ENCODE measurements at places on chromosomes 2 and 18.
A peak's percentile ranks its signal among the peaks of the same experiment; 100 is the strongest.

DNA sequence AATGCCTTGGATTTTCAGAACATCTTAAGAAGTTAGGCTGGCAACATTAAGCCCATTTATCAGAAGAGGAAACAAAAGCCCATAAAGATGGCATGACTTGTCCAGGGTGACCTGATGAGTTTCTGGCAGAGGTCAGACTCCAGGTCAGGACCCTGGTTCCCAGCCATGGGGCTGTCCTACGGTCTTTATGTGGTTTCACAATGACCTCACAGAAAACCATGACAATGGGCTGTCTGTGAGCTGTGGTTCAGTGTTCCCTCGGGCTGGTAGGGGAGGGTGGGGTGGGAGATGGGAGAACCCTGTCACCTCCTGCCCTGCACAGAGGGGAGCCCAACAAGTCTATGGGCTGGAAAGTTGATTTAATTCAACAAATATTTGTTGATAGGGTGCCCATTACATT lies 101.8 kb downstream of the LOXHD1 start:
- H3K27me3 ChIP-seq, result no peaks in the 10 kb centered on the region
- H3K27ac ChIP-seq, result no peak overlapping the region
- DNase-seq, result no peak
- H3K4me1 ChIP-seq, result no peaks in the 10 kb centered on the region
- H3K4me3 ChIP-seq, result no peak overlapping the region

- H3K4me1 ChIP-seq, result no peaks in the 10 kb centered on the region
- H3K36me3 ChIP-seq, result no peaks in the 10 kb centered on the region
- H3K4me3 ChIP-seq, result no peak overlapping the region
- DNase-seq, result no peak
- no peak overlapping the region for H3K27ac ChIP-seq
Measured at GRCh38 chr2:156505696-156506095, 69.5 kb downstream of the GPD2 start.

DNA sequence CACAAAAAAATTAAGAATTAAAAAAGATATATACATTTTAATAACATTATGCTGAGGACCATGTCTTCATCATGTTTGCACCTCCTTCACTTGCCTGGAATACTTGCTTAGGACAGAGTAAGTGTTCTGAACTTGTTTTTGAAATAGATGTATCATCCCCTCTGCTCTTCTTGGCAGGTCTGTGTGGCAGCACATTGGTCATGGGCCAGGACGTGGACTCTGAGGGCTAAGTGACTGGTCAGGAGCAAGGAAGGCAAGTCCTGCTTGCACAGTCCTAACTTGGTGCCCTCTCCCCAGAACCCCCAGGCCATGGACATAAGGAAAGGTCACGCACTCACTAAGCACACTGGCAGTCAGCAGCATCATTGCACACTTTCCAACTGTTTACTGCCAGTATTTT lies 95.8 kb downstream of the PTPRM start:
- H3K27ac ChIP-seq, result no peak overlapping the region
- peaks cover 21% of the 10 kb centered on the region for H3K4me1 ChIP-seq
- no peaks in the 10 kb centered on the region for H3K27me3 ChIP-seq
- no peaks in the 10 kb centered on the region for H3K36me3 ChIP-seq
- H3K4me3 ChIP-seq, result no peak overlapping the region
- no peak for DNase-seq

DNA sequence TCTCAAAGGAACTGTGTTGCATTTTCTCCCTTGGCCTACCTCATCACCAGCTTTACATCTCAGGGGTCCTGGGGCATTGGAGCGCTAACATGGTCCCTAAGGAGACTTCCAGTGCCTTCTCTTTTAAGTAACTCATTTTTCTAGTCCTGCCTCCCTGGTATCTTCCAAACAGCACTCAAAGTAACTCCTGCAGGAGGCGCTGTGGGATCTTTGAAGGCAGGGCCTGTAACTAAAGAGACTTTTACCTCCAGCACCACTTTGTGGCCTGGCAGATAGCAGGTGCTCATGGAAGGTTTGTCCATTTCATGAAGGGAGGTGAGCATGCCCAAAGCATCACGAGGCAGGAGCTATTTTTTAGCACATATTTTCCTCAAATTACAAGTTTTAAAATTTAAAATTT lies 411.0 kb upstream of the GYPC start:
- no peak overlapping the region for H3K27ac ChIP-seq
- no peaks in the 10 kb centered on the region for H3K27me3 ChIP-seq
- peak; percentile 29 for DNase-seq
- no peak overlapping the region for H3K4me3 ChIP-seq
- peaks cover under 1% of the 10 kb centered on the region for H3K4me1 ChIP-seq

GRCh38 chr2:84383271-84383670 lies 75.8 kb downstream of the SUCLG1 start:
- no peak for DNase-seq
- H3K27me3 ChIP-seq, result no peaks in the 10 kb centered on the region
- no peak overlapping the region for H3K4me3 ChIP-seq
- no peaks in the 10 kb centered on the region for H3K4me1 ChIP-seq

- H3K4me3 ChIP-seq, result no peak overlapping the region
- no peak for DNase-seq
- H3K27me3 ChIP-seq, result no peaks in the 10 kb centered on the region
- H3K36me3 ChIP-seq, result no peaks in the 10 kb centered on the region
- H3K27ac ChIP-seq, result no peak overlapping the region
Measured at GRCh38 chr2:125095826-125096225, 1070.7 kb downstream of the CNTNAP5 start.

DNA sequence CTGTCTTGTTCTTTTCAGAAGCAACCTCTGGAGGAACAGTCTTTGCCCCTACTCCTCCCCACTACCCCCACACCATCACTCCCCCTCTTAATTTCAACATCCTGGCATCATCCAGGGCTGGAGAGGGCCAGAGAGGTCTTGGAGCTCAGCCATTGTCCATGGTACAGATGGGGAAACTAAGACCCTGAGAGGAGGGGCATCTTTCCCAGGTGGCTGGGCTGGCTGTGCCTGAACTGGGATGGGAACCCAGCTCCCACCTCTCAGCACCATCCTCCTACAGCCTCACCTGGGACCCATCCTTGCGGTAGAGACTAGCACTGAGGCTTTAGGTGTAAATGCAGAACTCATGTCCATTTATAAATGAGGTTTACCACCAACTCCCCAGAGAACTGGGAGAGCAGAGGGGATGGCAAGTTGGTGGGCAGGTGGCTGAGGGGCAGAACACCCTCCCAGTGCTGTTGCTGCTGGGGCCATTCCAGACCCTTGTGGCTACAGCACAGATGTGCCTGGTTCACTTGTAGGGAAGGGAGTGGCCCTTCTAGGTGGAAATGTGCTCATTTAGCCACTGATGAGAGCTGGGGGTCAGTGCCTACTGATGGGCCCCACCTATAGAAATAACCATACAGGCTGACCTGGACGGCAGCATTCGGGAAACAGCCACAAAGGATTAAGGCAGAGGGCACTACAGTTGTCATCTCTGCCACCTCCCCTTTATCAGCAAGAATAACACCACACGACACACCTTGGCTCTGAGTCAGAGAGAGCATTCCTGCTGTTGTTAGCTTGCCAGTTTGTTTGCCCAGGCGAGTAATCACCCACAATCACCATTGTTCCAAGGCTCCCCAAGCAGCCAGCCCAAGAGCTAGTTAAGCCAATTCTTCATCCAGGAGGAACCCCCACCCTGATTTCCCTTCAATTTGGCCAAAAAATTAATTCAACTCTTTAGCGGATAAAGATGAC lies 2.1 kb downstream of the MLPH start:
- H3K4me1 ChIP-seq, result peaks cover 24% of the 10 kb centered on the region

DNA sequence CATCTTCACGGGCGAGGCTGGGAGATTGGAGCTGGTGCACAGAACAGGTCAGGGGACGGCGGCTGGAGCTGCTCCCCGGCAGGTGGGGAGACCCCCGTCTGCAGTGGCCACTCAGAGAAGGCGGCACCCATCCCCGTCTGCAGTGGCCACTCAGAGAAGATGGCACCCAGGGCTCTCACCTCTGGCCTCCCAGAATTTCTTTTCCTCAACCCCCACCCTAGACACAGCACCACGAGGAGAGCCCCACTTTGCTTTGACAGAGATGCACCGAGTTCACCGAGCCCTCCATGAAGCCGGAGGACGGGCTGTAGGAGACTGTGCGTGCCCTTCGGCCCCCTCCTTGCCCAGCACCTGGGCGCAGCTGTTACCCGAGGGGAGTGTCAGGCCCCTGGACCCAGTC lies 201.6 kb upstream of the SALL3 start:
- H3K27ac ChIP-seq, result no peak overlapping the region
- no peak overlapping the region for H3K4me3 ChIP-seq
- H3K27me3 ChIP-seq, result no peaks in the 10 kb centered on the region
- no peaks in the 10 kb centered on the region for H3K36me3 ChIP-seq
- DNase-seq, result no peak

GRCh38 chr18:52979892-52980291 lies 639.9 kb downstream of the DCC start:
- H3K27me3 ChIP-seq, result no peaks in the 10 kb centered on the region
- no peaks in the 10 kb centered on the region for H3K36me3 ChIP-seq
- no peak overlapping the region for H3K27ac ChIP-seq
- no peak for DNase-seq

DNA sequence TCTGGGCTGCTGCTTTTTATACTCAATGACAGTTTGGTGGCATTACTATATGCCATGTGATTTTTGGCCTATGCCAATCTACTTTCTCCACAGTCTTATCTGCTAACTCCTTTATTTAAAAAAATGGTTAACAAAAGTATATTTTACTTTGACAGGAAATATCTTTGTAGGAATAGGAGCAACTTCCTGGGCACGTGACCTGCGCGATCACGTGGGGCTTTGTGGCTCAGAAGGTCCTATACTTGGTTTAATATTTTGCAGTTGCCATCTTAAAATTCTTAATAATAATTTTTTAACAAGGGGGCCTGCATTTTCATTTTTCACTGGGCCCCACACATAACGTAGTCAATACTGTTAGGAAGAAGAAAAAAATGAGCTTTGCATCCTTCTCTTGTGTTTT lies 249.7 kb downstream of the ACTR3 start:
- no peak overlapping the region for H3K27ac ChIP-seq
- H3K36me3 ChIP-seq, result no peaks in the 10 kb centered on the region
- H3K4me1 ChIP-seq, result no peaks in the 10 kb centered on the region

- peak overlapping the region; percentile 5 for H3K4me3 ChIP-seq
- DNase-seq, result no peak
- H3K27ac ChIP-seq, result no peak overlapping the region
- no peaks in the 10 kb centered on the region for H3K27me3 ChIP-seq
Measured at GRCh38 chr2:66525606-66526005, 90.7 kb downstream of the MEIS1 start.

DNA sequence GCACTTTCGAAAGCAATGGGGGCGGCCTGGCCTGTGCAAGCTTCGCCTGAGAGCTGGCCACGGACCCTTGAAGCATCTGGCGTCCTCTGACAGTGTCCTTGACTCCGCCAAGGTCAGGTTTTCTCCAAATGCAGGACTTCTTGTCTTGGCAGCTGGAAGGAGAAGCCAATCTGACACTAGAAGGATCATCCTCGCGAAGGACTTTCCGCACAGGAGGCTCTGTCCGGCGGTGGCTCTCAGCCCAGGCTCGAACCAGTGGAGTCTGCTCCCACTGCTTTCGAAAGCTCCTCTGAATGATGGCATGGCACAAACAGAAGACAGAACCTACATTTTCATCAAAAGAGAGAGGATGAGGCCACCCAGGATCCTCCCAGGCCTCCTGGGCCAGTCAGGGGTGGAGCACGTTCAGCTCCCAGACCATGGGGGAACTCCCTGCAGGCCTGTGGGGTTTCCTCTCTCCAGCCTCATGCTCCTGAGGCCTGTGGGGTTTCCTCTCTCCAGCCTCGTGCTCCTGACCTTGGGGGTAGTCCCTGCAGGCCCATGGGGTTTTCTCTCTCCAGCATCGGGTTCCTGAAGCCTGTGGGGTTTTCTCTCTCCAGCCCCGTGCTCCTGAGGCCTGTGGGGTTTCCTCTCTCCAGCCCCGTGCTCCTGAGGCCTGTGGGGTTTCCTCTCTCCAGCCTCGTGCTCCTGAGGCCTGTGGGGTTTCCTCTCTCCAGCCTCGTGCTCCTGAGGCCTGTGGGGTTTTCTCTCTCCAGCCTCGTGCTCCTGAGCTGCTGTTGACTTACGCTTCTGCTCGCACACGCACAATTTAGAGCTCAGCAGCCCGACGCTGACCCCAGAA lies 396.5 kb upstream of the SALL3 start:
- no peaks in the 10 kb centered on the region for H3K4me1 ChIP-seq
- no peak for DNase-seq
- H3K4me3 ChIP-seq, result no peak overlapping the region
- H3K27me3 ChIP-seq, result no peaks in the 10 kb centered on the region
- no peaks in the 10 kb centered on the region for H3K36me3 ChIP-seq

DNA sequence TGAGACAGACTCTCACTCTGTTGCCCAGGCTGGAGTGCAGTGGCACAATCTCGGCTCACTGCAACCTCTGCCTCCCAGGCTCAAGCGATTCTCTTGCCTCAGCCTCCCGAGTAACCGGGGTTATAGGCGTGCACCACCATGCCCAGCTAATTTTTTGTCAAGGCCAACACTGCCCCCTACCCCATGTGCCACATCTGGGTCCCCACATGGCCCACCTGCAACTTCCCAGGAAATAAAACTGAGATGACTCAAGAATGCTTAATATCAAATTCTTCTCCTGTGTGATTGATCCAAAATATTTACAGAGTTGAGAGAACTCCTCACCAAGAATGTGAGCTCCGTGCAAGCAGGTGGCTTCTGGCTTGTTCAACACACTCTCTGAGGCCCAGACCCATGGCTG lies 9.1 kb downstream of the AP1S3 start:
- H3K27me3 ChIP-seq, result no peaks in the 10 kb centered on the region
- no peaks in the 10 kb centered on the region for H3K4me1 ChIP-seq
- DNase-seq, result no peak
- no peak overlapping the region for H3K4me3 ChIP-seq
- no peak overlapping the region for H3K27ac ChIP-seq

GRCh38 chr18:48571639-48572384 lies 33.0 kb downstream of the CTIF start:
- H3K27ac ChIP-seq, result no peak overlapping the region
- H3K36me3 ChIP-seq, result peaks cover 11% of the 10 kb centered on the region
- H3K4me3 ChIP-seq, result no peak overlapping the region
- no peaks in the 10 kb centered on the region for H3K4me1 ChIP-seq
- no peaks in the 10 kb centered on the region for H3K27me3 ChIP-seq

DNA sequence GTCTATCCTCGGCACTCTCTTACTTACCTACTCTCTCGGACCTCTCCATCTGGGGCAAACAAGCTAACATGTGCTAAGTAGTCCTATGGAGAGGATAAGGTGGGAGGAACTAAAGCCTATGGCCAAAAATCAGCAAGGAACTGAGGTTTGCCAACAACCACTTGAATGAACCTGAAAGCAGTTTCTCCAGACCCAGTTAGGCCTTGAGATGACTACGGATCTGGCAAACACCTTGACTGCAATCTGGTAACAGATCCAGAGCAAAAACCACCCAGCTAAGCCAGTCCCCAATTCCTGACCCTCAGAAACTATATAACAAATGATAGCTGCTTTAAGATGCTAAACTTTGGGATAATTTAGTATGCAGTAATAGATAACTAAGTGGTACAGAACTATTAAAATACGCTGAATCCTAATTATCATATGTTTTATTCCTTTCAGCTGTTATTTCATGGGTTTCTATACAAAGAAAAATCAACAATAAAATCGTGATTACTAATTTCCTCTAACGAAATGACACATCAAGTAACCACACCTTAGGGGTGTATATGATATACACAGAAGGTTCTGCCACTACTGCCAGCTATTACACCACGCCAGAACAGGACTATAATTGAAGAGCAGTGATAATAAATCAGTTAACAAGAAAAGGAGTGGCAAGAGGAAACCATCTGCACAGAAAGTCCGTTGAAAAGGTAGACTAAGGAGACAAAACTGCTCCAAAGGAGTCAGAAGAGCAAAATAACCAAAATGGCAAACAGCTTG lies 3.2 kb downstream of the FARSB start:
- H3K36me3 ChIP-seq, result peaks cover 2% of the 10 kb centered on the region
- no peak overlapping the region for H3K27ac ChIP-seq
- H3K4me1 ChIP-seq, result peaks cover 2% of the 10 kb centered on the region
- no peak overlapping the region for H3K4me3 ChIP-seq
- H3K27me3 ChIP-seq, result no peaks in the 10 kb centered on the region
- no peak for DNase-seq

Measured in trophoblast cell (in vitro differentiated cells and primary cell).